Stimulated activated CD8-positive, alpha-beta memory T cell treated with anti-CD3 and anti-CD28 coated beads, Interleukin-2, amount 100 ng/mL, for 48 hours (primary cell): ENCODE measurements at places on chromosomes 11 and 22.

GRCh38 chr22:27797520-27798391 lies 3.8 kb downstream of the MN1 start:
- DNase-seq: no peak

GRCh38 chr11:75194147-75194546 lies 43.2 kb downstream of the SLCO2B1 start:
- DNase-seq: no peak

DNA sequence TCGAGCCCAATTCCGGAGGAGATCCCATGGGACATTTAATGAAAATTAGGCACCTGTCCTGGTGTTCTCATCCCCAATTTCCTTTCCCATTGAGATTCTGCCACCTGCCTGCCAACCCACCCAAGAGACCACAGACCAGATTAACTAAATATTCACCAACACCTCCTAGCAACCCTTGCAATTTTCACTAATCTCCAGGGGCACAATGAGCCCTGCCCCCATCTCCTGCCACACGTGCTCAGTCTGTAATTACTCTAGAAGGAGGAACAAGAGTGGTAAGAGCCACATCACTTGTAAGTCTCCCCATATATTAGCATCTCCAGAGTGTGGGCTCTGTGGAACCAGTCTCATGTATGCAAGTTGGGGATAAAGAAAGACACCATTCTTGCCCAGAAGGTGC lies 38.0 kb downstream of the IL18BP start:
- no peak for DNase-seq

DNA sequence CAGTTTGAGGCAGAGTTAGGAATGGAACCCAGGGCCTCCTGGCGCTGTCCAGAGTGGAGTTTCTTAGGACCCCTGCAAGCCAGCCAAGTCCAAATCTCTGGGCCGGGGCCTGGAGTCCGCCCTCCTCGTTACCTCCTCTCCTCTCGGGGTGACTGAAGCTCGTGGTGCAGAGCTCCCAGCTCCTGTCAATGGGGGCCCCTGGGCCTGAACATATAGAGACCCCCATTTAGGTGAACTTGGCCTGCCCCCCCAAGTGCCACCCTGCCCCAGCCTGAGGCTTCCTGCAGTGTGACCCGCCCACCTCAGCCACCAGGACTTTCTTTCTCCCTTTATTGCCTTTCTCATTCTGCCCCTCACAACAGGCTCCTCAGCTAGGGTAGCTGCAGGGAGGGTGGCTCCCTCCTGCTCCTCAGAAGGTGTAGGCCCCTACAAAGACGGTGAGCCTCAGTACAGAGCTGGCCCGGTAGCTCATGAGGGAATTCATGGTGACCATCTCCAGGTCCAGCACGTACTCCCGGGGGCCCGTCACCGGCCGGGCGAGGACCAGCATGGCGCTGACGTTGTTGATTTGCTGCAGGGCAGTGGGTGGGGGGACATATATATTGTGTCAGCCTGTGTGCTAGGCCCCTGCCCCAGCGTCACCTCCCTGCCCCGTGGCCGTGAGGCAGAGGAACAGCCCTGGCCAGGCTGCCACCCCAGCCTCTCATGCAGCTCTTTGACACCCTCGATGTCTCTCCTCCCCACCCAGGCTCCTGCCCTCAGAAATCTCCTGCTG lies 5.9 kb downstream of the EFEMP2 start:
- no peak for DNase-seq

GRCh38 chr22:27064386-27064785 lies 407.0 kb downstream of the MIAT start:
- no peak for DNase-seq

DNA sequence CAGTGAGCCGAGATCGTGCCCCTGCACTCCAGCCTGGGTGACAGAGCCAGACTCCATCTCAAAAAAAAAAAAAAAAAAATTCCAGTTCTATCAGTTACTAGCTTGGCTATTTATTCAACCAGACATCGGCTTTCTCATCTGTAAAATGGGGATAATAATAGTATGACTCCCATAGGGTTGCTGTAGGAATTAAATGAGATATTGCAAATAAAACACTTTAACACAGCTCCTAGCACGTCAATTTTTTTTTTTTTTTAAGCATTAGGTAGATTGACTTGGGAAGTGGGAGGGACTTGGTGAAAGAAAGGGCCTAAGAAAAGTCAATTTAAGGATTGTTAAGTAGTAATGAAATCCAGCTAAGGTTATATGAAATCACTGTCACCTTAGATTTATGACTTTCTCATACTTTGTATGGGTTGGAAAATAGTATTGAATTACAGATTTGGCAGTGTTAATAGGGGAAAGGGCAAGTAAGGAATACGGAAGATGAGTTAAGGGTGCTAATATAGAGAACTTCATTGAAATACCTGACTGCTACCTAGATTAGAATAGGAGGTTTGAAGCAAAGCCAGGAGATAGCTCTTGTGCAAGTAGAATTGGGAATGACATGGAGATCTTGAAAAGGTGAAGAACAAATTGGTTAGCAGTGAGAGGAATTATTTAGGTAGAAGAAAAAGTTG lies 28.8 kb downstream of the BIRC2 start:
- DNase-seq: no peak

DNA sequence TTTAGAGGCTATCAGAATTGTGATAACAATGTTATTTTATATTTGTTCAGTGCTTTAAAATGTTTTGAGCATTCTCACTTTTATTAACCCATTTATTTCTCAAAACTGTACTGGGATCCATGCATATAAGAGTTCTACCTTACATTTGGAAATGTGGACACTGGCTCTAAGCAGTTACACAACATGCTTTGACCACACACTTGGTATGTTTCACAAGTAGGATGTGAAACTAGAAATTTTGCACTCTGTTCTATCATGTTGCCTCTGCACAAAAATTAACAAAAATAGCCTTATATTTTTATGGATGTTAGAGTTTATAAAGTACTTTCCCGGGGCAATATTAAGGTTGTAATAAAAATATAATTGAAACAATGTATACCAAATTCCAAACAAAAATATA lies 126.9 kb upstream of the CHORDC1 start:
- no peak for DNase-seq

DNA sequence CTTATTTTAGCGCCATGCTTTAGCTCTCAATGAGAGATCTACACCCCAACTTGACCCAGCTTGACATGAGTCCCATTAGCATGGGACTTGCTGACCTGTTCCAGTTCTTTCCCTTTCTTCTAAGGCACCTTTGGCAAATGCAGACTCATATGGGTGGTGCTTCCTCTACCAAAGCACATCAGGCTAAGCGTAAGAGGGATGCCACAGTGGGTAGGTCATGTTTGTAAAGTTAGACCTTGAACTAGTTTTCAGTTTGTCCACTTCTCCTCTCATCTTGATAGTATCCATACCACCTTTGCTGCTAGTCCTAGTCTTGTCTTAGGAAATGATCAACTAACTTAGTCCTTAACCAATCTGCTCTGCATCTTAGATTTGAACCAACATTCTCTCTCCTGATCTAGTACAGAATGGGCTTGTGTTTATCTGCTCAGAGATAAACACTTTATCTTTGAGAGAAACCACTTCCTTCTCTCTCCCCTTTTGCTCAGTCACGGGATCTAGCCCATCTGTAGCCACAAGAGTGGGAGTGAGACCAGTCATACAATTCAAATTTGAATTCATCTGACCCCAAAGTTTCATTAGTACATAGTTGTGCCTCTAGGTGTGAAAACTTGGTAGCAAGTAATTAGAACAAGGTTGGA lies 72.1 kb upstream of the CD44 start:
- DNase-seq: no peak

DNA sequence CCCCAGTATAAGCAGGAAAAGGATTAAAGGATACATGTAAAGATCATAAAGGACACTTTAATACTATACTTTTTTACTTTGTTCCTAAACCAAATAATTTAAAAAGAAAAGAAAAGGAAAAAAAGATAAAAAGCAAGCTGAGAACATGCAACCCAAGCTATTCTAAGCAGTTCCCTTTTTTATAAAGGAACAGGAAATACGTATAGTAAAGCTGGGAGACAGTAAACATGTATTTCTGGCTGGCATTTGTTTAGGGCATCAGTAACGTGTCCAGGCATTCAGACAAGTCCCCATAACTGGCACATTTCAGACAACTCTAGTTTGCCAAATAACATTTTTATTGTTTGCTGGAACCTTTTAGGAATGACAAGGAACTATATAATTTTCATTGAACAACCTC lies 24.9 kb downstream of the BCO2 start:
- DNase-seq: no peak

DNA sequence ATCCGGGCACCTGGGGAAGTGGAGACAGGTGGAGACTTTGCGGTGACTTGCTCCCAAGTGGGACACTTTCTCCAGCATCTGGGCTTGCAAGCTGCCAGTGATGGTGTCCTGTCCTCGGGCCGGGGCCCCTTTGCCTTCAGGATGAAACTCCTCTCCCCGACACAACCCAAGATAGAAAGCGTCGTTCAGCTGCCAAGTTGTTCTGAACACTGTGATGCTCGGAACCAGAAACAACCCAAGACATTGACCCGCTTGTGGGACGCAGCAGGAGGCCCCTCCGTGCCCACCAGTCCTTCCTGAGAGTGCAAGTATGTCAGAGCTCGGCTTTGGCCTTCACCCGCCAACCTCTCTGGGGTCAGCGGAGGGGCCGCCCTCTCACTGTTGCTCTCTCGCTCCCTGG lies 31.3 kb downstream of the LINC01488 start:
- no peak for DNase-seq

GRCh38 chr11:132718711-132719671 lies 813.3 kb downstream of the OPCML start:
- DNase-seq: peak; percentile 21

DNA sequence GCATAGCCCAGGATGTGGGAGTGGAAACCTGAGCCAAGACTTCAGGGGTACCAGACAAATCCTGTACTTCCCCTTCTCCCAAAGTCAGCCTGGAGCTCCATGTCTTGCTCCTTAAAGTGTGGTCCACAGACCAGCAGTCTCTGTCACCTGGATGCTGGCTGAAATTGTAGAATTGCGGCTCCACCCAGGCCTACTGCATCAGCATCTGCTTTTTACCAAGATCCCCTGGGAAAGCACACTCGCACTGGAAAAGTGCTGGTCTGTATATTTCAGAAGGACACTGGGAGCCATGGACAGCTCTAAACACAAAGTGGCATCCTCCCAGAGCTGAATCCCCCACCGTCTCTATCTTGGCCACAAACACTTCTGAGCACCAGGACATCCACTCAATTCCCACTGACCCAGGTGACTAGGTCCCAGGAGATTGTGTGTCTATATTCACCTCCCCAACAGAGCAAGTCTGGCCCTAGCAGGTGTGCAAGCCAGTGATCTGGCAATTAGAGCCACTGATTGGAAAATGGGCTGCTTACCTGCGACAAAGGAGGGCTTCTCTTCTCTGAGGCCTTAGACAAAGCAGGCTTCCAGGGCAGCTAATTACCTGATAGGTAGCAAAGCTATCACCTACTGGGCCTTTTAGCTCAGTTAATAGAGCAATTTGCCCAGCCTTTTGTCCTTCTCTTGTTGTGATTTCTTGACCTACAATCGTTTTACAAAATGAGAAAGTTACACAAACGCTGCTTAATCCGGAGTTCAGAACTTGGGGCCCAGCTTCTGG lies 443.3 kb downstream of the MN1 start:
- DNase-seq: no peak

GRCh38 chr11:70038034-70038834 lies 39.9 kb upstream of the ANO1 start:
- DNase-seq: no peak

DNA sequence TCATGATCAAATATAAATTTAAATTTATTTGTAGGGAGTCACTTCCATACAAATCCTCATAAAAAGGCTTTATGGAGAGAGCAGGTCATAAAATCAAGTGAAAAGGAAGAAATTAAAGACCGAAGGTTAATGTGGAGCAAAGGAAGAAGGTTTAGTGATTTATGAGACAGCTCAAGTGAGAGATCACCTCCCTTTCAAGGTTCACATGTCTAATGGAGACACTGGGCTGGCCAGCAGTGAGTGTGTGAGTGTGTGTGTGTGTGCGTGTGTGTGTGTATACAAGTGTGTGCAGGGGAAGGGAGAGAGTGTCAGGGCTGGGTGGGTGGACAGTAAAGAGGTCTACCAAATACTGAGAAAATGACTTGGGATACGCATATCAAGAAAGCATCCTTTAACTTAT lies 251.2 kb downstream of the FAT3 start:
- DNase-seq: no peak

DNA sequence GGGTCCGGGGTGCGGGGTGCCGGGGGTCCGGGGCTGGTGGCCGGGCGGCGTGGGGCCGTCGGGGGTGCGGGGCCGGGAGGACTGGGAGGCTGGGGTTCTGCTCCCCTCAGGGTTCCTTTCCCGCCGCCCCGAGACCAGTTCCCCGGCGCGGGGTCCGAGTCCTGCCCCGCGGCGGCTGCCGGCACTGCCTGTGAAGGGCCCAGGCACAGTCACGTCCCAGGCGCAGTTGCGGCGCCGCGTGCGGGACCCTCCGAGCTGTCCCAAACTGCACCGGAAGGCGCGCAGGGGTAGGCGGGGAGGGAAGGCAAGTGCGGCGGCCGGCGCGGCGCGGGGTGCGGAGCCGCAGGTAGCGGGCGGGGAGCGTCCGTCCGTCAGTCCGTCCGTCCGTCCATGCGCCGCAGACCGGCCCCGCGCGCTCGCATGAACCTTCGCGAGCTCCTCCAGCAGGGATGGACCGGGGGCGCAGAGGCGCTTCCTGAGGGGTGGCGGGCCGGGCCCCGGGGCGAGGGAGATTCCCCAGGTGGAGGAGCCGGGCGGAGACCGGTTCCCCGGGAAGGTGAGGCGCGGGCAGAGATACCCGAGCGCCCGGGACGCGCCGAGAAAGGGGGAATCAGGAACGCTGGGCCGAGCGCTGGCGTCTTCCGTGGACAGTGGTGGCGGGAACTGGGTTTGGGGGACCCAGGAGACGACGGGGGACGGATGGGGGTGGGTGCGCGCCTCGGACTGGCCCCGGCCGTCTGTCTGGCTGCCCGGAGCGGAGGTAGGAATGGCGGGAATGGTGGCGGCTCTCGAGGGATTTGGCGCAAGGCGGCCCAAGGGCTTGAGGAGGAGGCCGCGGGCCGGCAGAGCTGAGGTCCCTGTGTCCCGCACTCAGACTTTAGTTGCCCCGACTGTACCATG lies 3.1 kb upstream of the ADORA2A start:
- DNase-seq: no peak

GRCh38 chr11:79358258-79358657 lies 82.6 kb downstream of the TENM4 start:
- DNase-seq: no peak
